ENCODE measurements at places on chromosomes 12 and 14. TPM values are rescaled to one million over a fixed set of nuclear protein-coding genes. Genes with fewer than 3 reads are reported as not detected.

The CATSPERB gene
- total RNA-seq = not detected

The CD163 gene
- total RNA-seq = not detected

The RNASE4 gene
- 31.9 TPM for total RNA-seq

The SERPINA12 gene
- not detected for total RNA-seq

The ADCY4 gene
- total RNA-seq = 1.4 TPM

The RFX4 gene
- total RNA-seq = not detected

The PLCZ1 gene
- total RNA-seq = not detected

The CLMN gene
- 0.16 TPM for total RNA-seq

The GLIPR1L1 gene
- total RNA-seq = not detected

The RNF212B gene
- not detected for total RNA-seq

The PLD4 gene
- 0.09 TPM for total RNA-seq

The KCNC2 gene
- not detected for total RNA-seq

The DHH gene
- total RNA-seq = 0.17 TPM

The GNPNAT1 gene
- total RNA-seq = 19.4 TPM

The DUSP6 gene
- total RNA-seq = 9.5 TPM

The ACVR1B gene
- total RNA-seq = 11.8 TPM

The TBX5 gene
- 10.2 TPM for total RNA-seq

The BHLHE41 gene
- total RNA-seq = 2.0 TPM

The HHIPL1 gene
- total RNA-seq = 8.6 TPM

The C12orf76 gene
- 18.4 TPM for total RNA-seq

The FAIM2 gene
- total RNA-seq = 3.3 TPM

The C1QL4 gene
- 0.09 TPM for total RNA-seq

The FAR2 gene
- 2.1 TPM for total RNA-seq

The RPS6KL1 gene
- total RNA-seq = 0.47 TPM

The GLT8D2 gene
- 82.3 TPM for total RNA-seq

The KRT6B gene
- 2.0 TPM for total RNA-seq

The DNAI7 gene
- total RNA-seq = 0.16 TPM

The HIGD1C gene
- total RNA-seq = not detected

The TBX3 gene
- total RNA-seq = 20.5 TPM

The PPFIA2 gene
- total RNA-seq = 0.09 TPM

The COX8C gene
- not detected for total RNA-seq

The CACNA2D4 gene
- 0.16 TPM for total RNA-seq

The MDP1 gene
- total RNA-seq = 15.3 TPM

The KRT78 gene
- total RNA-seq = not detected

The FBLN5 gene
- total RNA-seq = 15.9 TPM

The CHFR gene
- total RNA-seq = 24.0 TPM

The MYF5 gene
- not detected for total RNA-seq

The PAX9 gene
- total RNA-seq = under 0.01 TPM

The GLT1D1 gene
- 0.09 TPM for total RNA-seq

The MIP gene
- total RNA-seq = not detected

The CCER1 gene
- total RNA-seq = not detected

The NRXN3 gene
- total RNA-seq = 0.09 TPM

The SLC39A5 gene
- 0.47 TPM for total RNA-seq

The CIROP gene
- total RNA-seq = 4.6 TPM

The KRT80 gene
- total RNA-seq = under 0.01 TPM

The TEX52 gene
- total RNA-seq = not detected

The RPGRIP1 gene
- not detected for total RNA-seq

The CCDC197 gene
- not detected for total RNA-seq

The LTB4R2 gene
- 2.7 TPM for total RNA-seq

The SLC5A8 gene
- total RNA-seq = not detected

The KRT85 gene
- total RNA-seq = not detected

Data from bronchial smooth muscle cell (primary cell).